Retina (tissue), 1 donor: ENCODE measurements at places on chromosomes 4 and X.

- no peak for DNase-seq
Measured at GRCh38 chr4:100246697-100247096, 56.4 kb upstream of the DDIT4L start.

DNA sequence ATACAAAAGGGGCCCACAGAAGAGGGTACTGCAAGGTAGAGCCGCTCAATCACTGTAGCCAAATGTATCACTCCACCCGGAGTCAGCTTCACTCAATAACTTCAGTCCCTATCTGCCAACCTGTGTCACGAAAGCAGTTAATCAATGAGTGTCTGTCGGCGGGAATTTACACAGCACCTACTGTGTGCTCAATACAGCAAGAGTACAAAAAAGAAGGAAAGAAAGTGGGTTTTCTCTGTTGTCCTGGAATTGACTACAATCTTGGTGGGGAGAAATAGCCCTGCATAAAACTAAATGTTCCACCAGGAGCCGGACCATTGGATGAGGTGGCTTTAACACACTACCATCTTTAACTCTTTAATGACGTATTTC lies 780 bp upstream of the NKRF start:
- DNase-seq, result no peak

DNA sequence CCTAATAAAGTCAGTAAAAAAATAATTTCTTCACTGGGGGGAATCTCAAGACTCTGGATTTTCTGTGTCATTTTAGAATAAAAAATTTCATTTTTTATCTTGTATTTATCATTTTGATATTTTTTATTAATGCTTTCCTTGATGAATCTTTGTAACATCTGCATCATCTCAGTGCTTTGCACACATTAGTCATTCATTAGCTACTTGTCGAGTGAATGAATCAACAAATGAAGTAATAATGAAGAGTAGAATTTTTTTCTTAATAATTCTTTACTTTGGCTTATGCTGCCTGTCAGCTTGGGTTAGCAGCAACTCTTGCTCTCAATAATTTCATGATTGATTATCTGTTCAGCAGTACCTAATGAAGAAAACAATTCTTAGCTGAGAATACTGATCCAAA lies 530.8 kb downstream of the GRXCR1 start:
- DNase-seq, result no peak

DNA sequence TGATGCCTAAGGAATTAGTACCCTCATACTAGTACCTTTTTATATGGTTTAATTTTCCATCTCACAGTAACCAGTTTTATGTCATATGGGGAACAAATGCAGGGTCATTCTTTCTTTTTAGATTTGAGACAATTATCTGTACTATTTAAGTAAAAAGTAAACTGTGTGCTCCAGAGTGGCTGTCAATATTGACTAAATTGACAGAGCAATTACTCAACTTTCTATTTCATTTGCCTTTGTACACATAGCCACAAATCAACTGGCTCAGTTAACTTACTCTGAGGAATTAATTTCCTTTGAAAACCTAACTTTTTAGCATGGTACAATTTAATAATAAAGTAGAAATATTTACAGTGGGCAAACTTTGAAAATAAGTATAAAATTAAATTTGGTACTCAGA lies 28.5 kb upstream of the TEX13C start:
- DNase-seq, result no peak

GRCh38 chrX:134738986-134739740 lies 80.9 kb upstream of the PLAC1 start:
- no peak for DNase-seq

- peak; percentile 53 for DNase-seq
Measured at GRCh38 chrX:104270916-104271512, 16.3 kb upstream of the ESX1 start.

- DNase-seq, result peak; percentile 56
Measured at GRCh38 chr4:146981651-146982050, 36.0 kb upstream of the TTC29 start.

DNA sequence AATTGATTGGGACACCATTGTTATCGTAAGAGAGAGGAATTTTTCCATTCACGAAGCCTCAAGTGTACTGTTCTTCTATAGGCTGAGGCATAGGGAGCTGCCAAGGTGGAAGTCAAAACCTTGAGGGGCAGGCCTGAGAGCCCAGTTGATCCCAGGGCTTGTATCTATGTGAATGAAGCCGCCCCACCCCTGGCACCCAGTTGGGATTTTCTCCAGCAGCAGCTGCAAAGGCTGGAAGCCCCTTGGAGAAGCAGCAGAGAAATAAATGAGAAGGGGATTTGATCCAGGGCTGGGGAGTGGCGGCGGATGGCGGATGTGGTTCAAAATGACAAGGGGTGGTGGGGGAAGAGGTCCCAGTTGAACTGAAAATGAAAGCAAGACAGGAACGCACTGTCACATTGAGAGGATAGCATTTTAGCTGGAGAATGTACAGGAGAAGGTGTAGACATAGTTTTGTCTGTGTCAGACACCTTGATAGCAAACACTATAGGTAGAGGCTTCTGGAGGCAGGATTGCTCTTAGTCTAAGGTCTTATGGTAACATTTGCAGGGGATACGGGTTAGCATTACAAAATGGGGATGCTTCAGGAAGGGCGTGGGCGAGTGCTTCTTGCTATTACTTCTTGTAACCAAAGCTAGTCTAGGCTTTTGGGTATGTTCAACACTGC lies 32.6 kb downstream of the DOCK11 start:
- no peak for DNase-seq

DNA sequence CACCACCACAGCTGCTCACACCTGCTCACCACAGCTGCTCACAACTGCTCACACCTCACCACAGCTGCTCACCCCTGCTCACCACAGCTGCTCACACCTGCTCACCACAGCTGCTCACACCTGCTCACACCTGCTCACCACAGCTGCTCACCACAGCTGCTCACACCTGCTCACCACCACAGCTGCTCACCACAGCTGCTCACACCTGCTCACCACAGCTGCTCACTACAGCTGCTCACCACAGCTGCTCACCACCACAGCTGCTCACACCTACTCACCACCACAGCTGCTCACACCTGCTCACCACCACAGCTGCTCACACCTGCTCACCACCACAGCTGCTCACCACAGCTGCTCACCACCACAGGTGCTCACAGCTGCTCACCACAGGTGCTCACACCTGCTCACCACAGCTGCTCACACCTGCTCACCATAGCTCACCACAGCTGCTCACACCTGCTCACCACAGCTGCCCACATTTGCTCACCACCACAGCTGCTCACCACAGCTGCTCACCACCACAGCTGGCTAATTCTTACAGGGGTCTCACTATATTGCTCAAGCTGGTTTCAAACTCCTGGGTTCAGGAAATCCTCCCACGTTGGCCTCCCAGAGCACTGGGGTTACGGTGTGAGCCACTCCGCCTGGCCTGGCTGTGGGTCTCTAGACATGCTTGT lies 30.4 kb upstream of the CPLX1 start:
- no peak for DNase-seq

DNA sequence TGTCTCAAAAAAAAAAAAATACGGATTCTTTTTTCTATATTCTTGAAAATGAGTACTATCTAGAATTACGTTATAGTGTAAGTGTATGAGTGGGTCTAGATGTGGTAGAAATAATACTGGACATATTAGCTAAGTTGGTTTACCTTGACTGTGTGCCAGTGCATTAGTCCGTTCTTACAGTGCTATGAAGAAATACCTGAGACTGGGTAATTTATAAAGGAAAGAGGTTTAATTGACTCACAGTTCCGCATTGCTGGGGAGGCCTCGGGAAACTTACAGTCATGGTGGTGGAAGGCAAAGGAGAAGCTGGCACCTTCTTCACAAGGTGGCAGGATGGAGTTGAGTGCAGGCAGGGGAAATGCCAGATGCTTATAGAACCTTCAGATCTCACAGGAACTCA lies 92.4 kb downstream of the ARHGAP10 start:
- DNase-seq, result no peak

DNA sequence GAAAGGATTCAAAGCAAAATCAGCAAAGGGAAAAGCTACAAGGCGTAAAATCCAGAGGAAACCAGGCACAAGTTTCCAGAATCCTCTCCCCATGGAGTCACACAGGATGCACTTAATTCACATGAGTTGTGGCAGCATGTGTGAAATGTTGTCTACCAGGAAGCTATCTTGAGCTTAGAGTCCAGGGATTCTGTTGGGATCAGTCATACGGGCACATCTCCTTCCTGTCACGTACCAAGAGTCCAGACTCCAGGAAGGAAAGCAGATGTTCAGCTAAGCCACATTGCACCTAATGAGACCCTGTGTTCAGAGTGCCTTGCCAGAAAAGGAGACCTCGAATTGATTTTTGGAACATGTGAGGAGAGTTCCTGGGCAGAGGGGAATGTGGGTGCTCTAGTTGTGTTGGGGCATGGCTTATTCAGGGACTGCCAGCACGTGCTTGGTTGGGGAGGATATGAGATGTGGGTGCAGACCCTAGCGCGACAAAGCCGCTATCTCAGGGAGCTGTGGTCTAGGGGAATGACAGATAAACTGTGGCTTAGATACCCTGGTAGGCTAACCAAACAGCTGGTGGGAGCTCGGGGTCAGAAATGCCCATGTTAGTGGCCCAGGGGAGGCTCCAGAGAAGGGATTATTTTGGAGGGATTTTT lies 70.0 kb downstream of the EVC start:
- no peak for DNase-seq

DNA sequence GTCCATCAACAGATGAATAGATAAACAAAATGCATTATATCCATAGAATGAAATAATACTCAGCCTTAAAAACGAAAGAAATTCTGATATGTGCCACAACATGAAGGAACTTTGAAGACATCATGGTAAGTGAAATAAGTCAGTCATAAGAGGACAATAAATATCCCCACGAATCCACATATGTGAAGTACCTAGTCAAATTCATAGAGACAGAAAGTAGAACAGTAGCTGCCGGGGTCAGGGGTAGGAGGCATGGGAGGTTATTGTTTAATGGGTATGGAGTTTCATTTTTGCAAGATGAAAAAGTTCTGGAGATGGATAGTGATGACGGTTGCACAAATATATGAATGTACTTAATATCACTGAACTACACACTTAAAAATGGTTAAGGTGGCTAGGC lies 151.6 kb upstream of the MAP3K15 start:
- DNase-seq, result no peak

DNA sequence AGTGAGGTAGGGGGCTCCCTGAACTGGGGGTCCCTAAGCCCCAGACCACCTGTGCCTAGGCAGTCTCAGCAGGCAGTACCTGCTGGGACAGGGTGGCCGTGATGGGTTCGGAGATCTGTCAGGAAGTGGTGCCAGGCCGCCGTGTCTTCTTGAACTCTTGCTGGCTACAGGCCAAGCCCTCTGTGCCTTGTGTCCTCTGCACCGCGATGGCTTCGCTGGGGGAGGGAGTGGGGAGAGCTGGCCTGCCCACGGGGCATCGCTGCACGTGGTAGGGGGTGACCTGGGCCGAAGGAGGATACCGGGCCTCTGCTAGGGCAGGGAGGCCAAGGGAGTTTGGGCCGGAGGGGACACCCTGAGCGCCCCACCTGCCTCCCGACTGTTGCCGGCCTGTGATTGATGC lies 96.7 kb upstream of the NKX1-1 start:
- DNase-seq, result no peak

DNA sequence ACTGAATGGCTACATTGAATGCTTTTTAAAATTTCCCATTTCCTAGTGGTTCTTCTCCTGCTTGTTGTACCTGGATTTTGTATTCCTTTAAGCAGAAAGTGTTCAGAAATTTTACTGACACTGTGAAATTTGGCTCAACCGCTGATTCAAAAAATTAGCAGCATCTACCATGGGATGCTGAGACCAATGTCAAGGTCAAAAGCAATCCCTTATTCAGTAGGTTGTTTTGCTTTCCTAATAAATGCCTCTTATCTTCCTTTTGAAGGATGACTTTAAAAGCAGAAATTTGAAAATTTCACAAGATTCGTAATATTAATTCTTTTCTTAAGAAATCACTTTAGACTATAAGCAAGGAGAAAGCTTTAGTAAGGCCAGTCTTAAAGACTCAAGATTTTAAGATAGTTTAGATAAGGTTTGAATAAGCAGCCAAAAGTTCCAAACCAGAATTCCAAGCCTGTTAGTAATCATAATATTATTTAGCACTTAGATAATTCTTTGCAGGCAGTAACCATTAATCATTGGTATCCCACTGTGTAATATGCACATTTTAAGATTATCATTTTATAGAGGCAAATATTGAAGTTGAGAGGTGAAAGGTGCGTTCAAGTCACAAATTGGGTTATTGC lies 508.8 kb downstream of the ANKRD50 start:
- no peak for DNase-seq

- peak; percentile 43 for DNase-seq
Measured at GRCh38 chrX:110853610-110854009, 58.0 kb upstream of the CHRDL1 start.

GRCh38 chr4:55014876-55015275 lies 110.5 kb downstream of the KDR start:
- no peak for DNase-seq

DNA sequence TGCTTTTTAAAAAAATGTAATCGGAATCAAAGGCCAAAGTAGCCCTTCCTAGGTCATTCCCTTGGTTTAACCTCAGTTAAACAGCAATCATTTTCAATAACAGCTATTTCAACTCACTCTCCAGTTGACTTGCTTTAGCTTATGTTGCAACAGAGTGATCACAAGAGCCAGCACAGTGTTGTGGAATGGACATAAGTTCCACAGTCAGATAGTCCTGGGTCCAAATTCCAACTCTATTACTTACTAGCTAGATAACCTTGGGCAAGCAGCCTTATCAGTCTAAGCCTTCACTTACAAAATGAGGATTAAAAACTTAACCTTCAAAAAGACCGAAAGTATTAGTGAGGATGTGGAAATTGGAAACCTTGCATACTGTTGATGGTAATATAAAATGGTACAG lies 9.2 kb upstream of the GPC3 start:
- DNase-seq, result no peak

DNA sequence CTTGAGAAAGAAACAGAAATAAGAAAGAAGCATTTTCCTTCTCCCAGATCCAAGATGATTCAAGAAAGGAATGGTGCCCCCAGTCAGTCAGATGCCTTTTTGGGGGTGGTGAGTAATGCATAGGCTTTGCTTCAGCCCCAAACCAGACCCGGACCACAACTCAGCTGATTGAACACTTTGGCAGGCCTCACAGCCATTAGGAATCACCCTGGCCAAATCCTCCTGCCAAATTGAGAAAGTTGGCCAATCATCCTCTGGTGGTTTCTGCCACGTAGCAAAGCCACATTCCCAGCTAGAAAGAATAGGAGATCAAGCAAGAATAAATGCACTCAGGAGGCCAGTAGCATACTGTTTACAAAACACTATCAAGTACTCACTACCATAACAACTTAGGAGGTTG lies 33.7 kb downstream of the FRMD7 start:
- DNase-seq, result no peak
